HCT116 (cell line): ENCODE measurements at places on chromosomes 2 and 18.

DNA sequence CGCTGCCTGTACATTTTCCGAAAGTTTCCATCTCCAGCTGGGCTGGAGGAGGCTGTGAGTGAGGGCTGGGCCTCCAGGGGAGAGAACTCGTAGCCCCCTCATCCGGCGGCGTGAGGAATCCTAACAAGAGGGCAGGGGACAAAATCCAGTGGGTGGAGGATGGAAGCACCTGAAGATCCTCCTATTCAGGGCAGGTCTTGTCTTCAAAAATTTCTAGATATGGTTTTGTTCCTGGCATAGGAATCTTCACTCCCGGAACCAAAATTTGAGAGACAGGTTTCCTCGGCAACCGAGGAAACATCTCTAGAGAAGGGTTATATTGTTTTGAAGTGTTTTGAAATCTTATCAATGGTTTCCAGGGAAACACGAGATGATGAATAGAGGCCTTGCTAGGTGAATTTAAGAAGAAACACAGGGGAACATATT, 136.7 kb downstream of the SH3BP4 start:
- DNase-seq: no peak

- no peak for DNase-seq
These were observed 543.7 kb downstream of the TRIB2 start for GRCh38 chr2:13260402-13260801.

DNA sequence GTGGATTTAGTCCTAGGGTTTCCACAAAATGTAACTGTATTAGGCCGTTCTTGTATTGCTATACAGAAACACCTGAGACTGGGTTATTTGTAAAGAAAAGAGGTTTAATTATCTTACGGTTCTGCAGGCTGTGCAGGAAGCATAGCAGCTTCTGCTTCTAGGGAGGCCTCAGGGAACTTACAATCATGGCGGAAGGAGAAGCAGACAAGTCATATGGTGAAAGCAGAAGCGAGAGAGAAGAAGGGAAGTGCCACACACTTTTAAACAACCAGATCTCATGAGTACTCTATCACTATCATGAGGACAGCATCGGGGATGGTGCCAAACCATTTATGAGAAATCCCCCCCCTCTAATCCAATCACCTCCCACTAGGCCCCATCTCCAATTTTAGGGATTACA, 9.5 kb upstream of the CCDC68 start:
- no peak for DNase-seq

GRCh38 chr2:173343921-173344320, 10.8 kb upstream of the CDCA7 start:
- DNase-seq: no peak

DNA sequence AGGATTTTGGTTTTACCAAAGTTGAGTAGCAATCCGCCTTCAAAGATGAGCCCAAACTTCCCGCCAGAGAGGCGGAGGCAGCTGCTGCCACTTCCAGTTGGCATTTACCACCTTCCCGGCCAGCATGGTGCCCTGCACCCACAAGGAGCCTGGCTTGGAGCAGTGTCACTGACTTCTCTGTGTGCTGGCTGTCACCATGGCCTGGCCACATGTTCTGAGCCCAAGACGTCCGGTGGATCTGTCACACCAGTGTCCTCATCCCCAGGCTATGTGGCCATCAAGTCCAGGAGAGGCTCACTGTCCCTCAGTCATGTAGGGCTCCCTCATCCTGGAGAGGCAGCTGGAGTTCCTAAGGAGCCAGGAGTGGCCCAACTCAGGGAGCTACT, 100.6 kb downstream of the ACKR3 start:
- DNase-seq: no peak

DNA sequence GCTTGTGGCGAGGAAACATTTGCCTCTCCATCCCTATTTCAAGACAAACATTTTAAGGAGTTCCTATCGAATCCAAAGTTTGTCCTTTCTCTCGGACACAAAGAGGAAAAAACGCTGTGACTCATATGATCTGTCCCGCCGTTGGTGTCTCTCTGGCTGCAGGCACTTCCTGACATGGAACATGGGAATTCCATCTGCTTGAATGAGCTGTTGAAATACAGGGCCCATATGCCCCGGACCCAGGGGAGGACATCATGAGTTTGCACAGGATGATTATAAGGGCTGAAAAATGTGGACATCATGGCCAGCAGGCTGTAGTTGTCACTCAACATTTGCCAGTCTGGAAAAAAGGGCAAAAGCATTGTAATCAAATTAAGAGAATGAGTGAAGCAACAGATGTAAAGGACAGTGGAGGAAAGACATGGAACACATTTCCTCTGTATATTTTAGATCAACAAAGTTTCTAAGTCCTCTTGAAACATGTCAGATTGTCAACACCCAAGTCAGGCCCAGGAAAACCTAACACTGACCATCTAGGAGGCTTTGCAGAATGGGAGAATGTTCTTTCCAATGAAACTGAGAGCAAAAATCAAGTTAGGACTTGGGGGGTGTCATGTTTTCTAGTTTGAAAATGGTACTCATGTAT, 103.2 kb upstream of the SMIM21 start:
- DNase-seq: no peak

- DNase-seq: no peak
These were observed 8.2 kb upstream of the ACADL start for GRCh38 chr2:210233487-210233886.

- DNase-seq: no peak
These were observed 128.4 kb downstream of the MYO3B start for GRCh38 chr2:170306293-170306873.

- DNase-seq: no peak
These were observed 156.5 kb downstream of the MYO5B start for GRCh38 chr18:50038448-50038847.

DNA sequence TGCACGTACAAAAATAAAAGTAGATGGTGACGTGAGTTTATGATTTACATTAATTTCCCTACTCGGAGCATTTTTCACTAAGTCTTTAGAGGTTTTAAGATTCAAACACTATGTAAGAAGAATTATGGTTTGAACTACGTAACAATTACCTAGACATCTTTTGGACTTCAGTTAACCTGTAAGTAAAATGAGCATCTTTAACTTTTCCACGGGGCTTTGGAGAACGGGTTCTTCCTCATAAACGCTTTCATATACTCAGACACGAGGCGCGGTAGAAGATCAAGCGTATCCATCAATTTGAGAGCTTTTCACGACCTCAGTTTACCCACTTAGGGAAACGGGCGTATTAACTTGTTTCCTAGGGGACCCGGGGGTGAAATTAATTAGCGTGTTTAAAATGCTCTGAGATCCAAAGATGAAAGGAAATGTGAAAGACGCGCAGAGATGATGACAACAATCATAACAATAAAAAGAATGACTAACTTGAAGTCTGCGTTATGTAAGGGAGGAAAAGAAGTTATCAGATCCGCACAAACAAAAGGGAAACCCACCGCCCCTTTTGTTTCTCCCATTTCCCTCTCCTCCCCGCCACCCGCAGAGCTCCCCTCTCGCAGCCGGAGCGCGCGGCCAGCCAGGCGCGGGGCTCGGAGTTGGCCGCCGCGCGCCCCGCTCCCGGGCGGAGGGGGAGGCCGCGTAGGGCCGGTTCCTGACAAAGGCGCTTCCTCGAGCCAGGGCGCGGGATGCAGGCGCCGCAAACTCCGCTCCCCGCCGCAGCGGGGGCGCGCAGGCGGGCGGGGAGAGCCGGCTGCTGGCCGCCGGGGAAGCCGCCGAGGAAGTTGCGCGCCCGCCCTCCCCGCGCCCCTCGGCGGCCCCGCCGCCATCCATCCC, 807 bp downstream of the PELI1 start:
- DNase-seq: no peak

GRCh38 chr2:225842939-225843338, 443.4 kb downstream of the NYAP2 start:
- no peak for DNase-seq

DNA sequence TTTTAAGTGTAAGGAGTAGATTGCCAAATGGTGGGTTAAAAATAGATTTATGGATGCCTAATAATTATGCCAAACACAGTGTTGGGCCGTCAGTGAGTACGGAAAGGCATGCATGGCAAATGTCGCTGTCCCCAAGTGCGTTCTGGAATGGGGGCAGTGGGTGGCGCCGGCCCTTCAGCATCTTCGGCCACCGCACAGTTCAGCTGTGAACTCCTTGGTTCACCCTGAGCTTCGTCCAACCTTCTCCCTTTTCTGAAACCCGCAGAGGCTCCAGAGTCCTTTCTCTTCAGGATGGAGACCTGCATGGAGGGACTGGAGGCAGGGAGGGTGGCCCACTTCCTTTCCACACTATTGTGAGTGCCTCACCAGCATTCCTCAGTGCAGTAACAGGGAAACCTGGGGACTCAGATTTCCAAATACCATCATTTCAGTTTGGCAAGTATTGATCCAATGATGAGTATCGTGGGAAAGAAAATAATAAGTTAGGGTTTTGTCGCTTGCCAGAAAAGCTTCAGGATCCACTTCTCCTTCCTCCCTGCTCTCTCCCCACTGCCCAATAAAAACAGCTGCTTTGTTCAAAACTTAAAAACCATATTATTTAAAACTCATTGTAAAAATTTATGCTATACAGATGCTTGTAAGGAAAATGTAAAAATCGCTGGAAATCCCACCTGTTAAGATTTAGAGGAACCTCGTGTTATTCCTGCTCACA, 74.6 kb upstream of the TXNDC2 start:
- DNase-seq: no peak

- DNase-seq: no peak
These were observed 7.1 kb downstream of the ADAM17 start for GRCh38 chr2:9548506-9548905.

DNA sequence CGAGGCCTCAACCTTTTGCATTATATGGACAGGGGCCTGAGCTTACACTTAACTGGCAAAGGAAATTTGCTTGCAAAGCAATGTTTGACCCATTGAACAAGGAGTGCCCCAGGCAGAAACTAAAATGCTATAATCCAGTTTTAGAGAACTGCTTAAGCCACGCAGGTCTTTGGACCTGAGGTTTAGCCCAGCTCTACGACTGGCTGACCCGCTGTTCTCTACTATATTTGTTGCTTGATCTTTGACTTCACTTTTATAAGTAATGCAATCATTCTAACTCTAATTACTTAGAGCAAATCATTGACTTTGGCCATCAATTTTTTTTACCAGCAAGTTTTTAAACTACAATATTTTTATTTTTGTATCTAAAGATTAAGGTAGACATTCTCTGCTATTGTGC, 268.8 kb downstream of the MREG start:
- no peak for DNase-seq

- no peak for DNase-seq
These were observed 255.7 kb downstream of the HNMT start for GRCh38 chr2:138219961-138220360.
